ENCODE measurements at places on chromosomes 3 and 15.

- no peak for DNase-seq
Observed at GRCh38 chr3:123449102-123449996, 459 bp upstream of the ADCY5 start.

DNA sequence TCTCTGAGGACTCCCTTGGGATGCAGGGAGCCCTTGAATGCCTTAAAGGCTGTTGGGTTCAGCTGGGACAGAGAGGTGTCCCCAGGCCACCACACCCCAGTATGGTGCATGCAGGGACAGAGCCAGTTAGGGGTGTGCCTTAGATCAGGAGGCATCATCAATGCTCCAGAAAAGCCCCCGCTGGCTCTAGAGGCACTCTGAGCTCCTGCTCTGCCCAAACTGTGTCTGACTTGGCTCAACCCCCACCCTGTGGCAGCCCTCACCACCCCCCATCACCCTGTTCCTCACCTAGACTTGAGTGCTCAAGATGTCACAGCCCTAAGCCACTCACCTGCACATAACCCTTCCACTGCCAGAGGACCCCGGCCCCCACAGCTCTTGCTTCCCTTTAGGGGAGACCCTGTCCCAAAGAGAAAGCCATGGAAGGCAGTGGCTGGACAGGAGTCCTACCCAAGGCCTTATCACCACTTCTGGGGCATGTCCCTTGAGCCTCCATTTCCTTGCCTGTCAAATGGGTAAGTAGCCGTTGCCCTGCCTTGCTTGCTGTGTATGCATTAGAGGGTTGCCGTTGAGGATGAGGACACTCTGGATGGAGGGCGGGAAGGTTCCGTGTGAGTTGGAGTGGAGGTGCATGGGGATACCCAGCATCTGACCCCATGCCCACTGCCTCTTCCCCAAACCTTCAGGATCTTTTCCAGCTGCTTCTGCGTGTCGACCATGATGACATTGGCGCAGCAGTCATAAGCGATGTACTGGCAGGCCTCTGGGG lies 41.4 kb downstream of the ACSBG1 start:
- DNase-seq = no peak

GRCh38 chr3:125108833-125109535 lies 53.2 kb upstream of the HEG1 start:
- peak; percentile 13 for DNase-seq

- no peak for DNase-seq
Observed at GRCh38 chr15:79282371-79283251, at the start of gene ANKRD34C. ANKRD34C (plus strand) TSS chr15:79282722; CDS start chr15:79293285, 10,563 bp downstream.

DNA sequence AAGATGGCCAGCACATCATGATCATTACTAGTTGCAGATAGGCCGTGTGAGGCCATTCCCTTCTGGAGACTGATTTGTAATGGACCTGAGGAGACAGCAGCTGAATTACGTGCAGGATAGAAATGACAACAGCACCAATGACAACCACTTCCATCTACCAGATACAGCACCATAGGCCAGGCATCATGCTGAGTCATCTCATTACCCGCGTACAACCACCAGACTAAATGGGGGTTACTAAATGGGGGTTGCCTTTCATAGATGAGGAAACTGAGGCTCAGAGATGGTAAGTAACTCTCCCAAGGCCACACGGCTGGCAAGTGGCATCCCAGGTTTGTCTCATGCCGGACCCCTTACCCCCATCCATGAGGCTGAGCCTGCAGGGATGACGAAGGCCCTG lies 32.8 kb upstream of the FAM107A start:
- DNase-seq = no peak

DNA sequence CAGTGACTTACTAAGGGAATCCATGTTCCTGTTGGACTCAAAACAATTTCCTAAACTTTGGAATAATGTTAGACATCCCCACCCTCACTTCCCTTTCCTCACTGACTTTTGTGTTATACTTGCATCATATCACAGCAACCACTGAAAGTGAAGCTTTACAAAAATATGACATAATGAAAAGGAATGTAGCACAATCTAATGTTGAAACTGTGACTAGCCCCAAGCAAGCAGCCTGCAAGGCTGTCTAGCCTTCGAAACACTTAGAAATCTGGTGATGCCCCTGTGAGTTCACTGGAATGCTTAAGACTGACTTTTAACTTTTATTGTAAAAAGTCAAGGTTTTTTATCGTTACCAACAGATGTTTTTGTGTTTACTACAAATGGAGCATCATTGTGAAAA lies 203.7 kb upstream of the ZNF385D start:
- no peak for DNase-seq

GRCh38 chr15:36428102-36428845 lies 151.2 kb upstream of the CDIN1 start:
- no peak for DNase-seq

DNA sequence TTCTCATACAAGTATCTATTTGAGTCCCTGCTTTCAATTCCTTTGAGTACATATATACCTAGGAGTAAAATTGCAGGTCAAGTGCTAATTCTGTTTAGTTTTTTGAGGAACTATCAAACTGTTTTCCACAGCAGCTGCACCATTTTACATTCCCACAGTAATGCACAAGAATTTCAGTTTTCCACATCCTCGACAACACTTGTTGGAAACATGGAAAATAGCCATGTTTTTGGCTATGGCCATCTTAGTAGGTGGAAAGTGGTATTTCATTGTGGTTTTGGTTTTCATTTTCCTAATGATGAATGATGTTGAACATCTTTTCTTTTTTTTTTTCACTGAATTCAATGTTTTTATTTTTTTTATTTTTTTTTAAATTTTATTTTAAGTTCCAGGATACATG lies 44.4 kb upstream of the TNFAIP8L3 start:
- no peak for DNase-seq

DNA sequence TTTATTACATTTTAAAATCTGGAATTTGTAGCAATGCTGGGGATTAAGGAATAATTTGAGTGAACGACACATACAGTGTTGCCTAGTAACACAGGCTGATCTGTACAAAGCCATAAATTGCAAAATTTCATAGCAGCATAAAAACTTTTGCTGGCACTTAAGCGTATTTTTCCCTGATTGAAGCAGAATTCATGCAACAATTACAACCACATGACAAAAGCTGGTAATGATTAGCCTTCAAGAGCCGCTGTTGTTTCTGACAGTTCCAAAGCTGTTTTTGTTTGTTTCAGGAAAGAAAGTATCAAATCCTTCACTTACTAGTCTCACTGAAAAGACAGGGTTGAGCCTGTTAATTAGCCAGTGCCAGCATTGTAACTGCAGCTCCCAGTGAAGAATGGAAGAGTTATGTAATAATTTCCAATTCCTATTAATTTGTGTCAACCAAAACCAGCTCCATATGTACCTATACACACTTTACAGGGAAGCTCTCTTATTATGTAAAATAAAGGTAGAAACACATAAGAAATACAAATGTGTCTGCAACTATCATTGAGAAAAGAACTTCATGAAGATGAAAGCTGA lies 60.7 kb downstream of the AGTR1 start:
- DNase-seq = no peak

DNA sequence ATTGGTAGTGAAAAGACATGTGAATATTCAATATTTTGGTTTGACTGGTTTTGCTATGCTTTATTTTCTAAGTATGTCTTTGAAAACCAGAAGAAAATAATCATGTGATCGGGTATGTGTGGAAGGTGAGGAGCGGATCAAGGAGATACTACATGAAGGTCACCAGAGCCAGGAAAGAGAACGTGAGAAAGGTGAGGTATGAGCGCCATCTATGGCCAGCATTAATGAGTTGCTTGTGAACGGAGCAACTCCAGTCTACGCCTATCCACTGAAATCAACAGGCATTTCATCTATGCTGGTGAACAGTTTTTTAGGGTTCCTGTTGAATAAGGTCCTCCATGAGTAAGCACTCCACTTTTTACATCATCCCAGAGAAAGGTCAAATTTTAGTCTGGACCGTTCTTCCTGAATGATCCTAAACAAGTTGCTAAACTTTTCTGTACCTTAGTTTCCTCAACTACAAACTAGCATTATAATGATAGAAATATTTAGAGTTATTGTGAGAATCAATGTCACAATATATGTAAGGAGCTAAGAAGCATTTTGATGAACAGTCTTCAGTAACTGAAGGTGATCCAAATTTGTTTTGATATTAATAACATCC lies 1435.2 kb upstream of the CADM2 start:
- DNase-seq = no peak

DNA sequence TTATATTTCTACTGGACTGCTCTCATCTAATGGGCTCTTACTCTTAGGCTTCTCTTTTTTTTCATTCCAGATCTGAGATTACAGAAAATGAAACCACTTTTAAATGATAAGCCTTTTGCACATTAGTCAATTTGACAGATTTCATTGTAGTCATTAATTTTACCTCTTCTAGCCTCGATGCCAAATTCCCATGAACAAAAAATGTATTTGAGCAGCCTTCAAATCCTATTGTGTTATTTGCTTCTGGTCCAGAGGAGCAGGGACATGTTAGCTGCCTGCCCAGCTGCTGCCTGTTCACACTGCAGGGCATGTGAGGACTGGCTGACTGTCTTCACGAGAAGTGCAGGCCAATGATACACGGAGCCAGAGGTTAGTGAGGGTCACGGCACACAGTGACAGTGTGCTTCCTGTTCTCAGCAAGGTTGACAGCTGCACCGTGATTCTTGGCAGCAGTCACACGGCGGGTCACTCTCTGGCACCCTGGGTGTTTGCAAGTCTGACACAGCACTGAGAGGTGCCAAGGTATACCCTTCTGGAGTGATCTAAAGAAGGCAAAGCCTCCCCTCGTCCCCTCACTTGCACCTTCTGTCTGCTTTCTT lies 40.8 kb downstream of the KAT2B start:
- DNase-seq = peak; percentile 41

DNA sequence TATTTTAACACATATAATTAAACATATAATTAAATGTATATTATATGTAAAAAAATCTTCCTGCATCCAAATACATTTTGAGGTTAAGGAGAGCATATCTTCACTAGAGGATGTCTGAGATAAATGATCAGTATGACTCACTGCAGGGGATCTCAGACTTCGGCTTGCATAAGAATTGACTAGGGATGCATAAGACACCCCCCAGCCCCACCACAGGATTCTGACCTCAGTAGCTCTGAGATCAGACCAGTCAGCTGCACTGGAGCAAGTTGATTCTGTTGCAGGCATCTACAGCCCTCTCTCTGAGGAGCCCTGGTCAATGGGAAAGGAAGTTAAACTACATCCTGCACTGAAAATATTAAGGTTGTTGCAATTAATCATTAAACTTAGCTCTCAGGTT lies 29.0 kb upstream of the TBC1D21 start:
- DNase-seq = no peak

GRCh38 chr3:184757022-184757651 lies 45.3 kb upstream of the MAGEF1 start:
- DNase-seq = no peak

- DNase-seq = no peak
Observed at GRCh38 chr3:99693636-99694035, 55.2 kb downstream of the COL8A1 start.

GRCh38 chr3:119245778-119246177 lies 5.1 kb upstream of the B4GALT4 start:
- DNase-seq = no peak

DNA sequence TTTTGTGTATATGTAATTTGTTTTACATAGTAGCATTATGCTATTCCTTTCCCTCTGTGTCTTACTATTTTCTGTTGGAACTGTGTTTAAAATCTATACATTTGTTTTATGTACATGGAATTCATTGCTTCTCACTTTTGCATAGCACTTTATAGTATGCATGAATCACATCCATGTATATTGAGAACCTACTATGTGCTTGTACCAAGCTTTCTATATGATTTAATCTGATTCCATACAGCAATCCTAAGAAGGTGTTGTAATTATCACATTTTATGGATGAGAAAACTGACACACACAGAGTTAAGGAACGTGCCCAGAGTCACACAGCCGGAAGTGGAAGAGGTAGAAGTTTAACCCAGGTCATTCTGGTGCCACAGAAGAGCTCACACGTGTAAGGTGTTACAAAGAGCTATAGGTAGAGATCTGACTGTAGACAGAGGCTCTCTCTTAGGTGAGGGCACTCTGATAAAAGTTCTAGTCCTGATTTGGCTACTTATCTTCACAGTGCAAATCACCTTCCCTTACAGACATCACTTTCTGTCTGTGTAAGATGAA lies 3.5 kb upstream of the SMAD3 start:
- no peak for DNase-seq

DNA sequence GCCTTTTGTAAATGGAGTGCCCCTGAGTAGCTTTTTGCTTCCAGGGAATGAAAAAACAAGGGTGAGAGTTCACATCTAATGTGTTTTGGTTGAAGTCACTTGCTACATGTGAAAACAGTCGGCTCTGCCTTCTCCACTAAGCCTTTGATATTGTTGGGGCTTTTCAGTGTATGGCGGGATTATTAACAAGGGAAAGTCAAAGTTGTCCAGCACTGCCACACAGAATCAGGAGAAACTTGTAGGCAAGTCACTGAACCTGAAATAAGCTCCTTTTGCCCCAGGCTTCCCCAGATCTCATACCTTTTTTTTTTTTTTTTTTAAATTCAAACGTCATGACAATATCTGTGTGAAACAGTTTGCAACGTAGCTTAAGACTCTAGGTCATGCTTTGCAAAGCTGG lies 248.0 kb downstream of the FEZF2 start:
- DNase-seq = no peak

DNA sequence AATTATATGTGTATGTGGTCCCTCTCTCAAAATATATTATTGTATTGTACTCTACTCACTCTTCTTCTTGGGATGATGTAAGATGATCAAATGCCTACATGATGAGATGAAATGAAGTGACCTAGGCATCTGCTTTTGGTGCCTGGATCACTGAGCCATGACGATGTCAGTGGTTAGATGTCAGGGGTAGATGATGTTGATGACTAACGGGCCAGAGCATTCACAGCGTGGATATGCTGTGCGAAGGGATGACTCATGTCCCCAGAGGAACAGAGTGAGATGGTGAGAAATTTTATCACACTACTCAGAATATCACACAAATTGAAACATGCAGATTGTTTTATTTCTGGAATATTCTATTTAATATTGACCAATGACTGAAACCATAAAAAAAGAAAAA lies 233.9 kb upstream of the CADM2 start:
- no peak for DNase-seq

DNA sequence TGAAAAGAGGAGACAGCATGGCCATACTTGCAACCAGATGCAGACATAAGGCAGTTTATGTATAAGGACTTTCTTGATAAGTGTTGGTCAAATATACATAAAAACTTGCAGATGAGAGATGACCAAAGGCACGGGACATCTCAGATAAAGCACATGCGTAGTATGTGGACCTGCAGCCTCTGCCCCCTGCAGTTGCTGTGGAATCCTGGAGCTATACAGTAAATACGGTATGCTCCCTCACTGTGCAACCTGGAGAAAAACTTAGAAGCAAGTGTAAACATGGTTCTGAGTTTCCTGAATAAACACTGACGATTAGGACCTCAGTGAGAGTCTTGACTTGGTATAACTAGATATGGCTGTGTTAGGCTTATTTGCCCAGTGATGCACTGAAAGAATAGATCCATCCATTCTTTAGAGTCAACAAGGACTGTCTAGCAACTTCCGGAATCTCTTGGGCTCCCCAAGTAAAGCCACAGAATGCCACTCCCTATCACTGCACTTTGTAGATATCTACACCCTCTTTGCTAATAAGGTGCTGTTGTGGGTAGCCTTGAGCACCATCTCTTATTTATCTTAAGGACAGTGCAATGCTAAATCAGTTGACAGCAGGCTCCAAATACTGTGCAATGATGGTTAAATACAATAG lies 40.2 kb downstream of the GJD2 start:
- DNase-seq = no peak
